ENCODE measurements at places on chromosomes 12 and 14.

DNA sequence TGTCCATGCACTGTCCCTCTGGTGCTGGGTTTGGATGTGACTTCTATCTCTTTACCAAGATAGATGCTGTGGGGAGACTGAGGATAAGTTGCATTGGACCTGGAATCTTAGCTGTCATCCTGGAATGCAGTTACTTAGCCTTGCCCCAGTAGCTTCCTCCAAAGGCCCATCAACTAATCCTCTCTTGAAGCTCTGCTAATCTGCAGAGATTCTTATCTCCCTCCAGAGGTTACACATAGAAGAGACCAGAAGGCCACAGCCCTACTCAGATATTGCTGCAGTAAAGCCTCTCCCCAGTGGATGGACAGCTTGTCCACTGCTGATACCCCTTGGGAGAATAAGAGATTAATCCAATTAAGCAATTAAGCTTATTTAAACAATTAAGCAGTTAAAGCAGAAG, 867.2 kb downstream of the BCL11B start:
- no peak for DNase-seq

DNA sequence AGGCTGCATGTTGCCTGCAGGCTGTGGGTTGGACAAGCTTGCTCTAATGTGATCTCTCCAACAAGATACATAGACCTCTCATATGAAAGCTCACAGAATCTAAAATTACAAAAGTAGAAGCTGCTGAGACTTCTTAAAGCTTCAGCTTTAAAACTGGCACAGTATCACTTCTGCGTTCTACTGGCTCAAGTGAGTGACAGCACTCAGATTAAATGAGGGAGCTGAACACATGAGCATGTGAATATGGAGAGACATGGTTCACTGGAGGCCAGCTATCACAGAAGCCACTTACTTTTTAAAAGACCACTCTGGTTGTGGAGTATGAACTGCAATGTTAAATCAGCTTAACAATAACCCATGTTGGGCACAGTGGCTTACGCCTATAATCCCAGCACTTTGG, 29.1 kb upstream of the ANO6 start:
- no peak for DNase-seq

- DNase-seq, result no peak
Measured at GRCh38 chr12:118302053-118302452, 70.7 kb downstream of the TAOK3 start.

DNA sequence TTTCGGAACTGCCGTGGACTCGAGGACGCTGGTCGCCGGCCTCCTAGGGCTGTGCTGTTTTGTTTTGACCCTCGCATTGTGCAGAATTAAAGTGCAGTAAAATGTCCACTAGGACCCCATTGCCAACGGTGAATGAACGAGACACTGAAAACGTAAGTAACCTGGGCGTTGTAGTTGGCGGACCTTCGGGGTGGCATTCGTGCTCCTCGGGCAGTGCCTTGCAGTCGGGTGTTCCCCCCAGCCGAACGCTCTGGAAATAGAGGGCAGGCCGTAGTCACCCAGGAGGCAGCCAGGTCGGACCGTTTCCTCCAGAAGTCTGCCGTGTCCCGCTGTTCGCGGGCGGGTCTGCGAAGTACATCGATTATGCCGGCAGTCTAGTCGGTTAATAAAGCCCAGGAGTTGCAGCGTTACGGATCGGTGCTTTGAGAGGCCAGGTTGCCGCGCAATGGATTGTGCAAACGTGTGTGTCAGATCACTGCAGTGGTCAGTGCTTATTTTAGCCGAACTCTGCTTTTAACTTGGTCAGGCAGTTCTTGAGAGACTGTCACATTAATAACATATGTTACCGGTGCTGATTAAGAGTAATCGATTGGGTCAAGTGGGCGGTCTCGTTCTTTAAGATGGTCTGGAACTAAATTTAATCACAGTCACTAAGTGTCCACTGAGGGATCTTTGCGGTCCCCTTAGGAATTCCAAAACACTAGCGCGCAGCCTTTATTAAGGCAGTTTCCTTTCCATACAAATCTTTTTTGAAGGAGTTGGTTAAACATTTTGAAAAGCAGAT, 906 bp downstream of the MARK3 start:
- peak; percentile 31 for DNase-seq

- DNase-seq, result no peak
Measured at GRCh38 chr14:104195878-104196277, 57.5 kb downstream of the KIF26A start.

DNA sequence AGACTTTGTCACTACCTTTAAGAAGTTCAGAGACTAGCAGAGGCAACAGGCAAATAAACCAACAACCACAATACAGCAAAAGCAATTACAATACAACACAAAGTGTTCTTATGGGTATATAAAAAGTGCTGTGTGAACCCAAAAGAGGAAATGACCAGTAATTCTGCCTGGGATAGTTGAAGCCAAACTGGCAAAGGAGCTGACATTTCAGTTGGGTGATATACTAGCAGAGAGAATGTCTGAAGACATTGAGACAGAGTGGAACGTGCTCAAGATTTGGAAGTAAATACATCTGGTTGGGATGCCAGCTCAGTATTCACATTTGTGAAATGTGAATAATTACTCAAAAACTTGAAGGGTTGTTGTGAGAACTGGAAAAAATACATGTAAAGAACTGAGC, 80.6 kb upstream of the GTF2A1 start:
- no peak for DNase-seq

GRCh38 chr14:22427771-22428231, 161.2 kb downstream of the DAD1 start:
- DNase-seq, result no peak

DNA sequence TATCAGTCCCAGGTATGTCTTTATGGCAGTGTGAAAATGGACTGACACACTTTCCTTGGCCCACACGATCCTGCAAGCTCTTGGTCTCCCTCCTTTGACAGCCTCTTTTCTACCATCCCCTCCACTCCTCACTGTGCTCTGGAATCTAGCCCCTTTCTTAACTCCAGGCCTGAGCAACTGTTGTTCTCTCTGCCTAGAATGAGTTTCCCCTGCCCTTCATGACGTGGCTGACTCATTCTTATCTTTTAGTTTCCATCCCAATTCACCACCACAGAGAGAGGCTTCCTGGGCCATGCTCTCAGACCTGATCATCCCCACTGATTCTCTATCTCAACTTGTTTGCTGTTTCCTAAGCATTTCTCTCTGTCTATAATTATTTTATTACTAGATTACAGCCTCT, 157.4 kb upstream of the HMGA2 start:
- peak; percentile 30 for DNase-seq

- DNase-seq, result no peak
Measured at GRCh38 chr12:128449146-128449894, 182.3 kb downstream of the TMEM132C start.

Data from stimulated activated CD4-positive, alpha-beta T cell treated with anti-CD3 and anti-CD28 coated beads, Interleukin-1b, Interleukin-23, amount 100 ng/mL, for 48 hours (primary cell).